ENCODE measurements at places on chromosomes 12 and 14.

GRCh38 chr12:24955389-24955788 lies 6.5 kb upstream of the BCAT1 start:
- no peak for DNase-seq

DNA sequence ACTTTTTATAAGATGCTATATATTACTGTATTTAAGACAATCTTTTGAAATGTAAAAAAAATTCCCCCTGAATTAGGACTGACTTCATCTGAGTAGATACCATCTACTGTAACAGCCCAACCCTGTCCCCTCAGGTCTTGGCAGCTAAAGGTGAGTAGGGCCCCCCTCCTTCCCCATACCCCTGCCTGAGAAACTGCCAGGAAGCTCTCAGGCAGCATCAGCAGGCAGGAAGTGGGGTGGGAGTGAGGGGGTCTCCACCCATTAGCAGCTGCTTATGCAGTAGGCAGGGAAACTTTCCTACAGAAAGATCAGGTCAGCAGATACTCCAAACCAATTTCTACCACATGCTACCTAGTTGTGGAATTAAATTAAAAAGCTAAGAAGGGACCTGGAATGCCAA lies 62.5 kb downstream of the PAX9 start:
- DNase-seq, result no peak

- no peak for DNase-seq
These were observed 91.3 kb downstream of the PHETA1 start for GRCh38 chr12:111277570-111277969.

- no peak for DNase-seq
These were observed 18.1 kb downstream of the FBXO21 start for GRCh38 chr12:117172168-117172567.

DNA sequence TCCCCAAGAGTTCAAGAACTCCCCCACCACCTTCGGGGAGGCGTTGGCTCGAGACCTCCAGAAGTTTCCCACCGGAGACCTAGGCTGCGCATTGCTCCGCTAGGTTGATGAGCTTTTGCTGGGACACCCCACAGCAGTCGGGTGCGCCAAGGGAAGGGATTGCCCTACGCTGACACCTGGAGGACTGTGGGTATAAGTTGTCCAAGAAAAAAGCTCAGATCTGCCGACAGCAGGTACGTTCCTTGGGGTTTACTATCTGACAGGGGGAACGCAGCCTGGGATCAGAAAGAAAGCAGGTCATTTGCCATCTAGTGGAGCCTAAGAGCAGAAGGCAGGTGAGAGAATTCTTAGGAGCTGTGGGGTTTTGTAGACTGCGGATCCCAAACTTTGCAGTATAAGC lies 98.8 kb downstream of the FRMD6 start:
- no peak for DNase-seq

DNA sequence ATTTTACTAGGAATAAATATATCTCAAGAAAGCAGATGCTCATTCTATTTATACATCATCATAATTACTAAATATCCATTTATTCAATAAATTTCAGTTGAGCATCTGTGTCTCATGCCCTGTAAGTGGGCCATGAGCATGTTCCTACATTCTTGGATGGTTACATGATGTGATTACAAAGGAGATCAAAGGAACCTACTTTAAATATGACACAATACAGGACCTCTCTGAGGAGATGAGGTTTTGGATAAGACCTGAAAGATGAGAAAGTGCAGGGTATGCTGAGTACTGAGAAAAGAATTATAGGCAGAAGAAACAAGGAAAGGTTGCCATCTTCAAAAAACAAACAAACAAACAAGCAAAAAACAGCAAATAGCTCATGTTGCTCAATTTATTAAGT lies 105.4 kb upstream of the CNTN1 start:
- DNase-seq, result no peak

- no peak for DNase-seq
These were observed 65.2 kb upstream of the DIO3 start for GRCh38 chr14:101495827-101496775.

GRCh38 chr12:18139989-18140596 lies 50.1 kb upstream of the RERGL start:
- DNase-seq, result no peak

- DNase-seq, result no peak
These were observed 844.6 kb downstream of the VRK1 start for GRCh38 chr14:97641827-97642226.

GRCh38 chr12:14769969-14770495 lies 33.2 kb downstream of the WBP11 start:
- DNase-seq, result peak; percentile 93

DNA sequence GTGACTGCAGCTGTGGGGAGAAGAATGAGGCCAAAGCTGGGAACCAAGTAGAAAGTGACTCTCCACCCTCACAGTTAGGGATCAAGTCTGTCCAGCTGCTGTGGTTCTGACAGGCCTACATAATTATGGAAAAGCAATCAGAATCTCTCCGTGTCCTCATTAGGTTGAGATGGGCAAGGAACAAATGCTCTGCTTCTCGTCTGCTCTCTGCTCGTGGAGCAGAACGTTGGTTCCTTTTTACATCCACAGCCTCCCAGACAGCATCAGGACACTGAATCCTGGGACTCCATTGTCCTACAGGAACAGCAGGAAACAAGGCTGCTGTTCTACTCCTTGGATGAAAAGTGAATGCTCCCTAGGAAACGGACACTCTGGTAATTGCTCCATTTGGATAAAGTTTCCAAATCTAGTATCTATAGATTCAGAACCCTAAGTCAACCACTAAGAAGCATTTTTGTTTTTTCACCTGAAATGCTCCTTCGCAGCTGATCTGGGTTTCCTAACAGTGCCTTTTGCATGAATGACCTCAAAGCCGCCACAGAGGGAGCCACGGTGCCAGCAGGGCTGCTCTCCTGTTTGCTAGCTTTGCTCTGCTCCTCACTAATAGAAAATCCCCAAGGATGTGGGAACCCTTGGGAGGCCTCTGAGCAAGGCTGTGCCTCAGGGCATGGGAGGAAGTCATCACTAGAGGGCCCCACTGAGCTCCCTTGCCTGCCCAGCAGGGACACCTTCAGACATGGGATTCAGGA lies 102.0 kb downstream of the EGLN3 start:
- DNase-seq, result peak; percentile 5

DNA sequence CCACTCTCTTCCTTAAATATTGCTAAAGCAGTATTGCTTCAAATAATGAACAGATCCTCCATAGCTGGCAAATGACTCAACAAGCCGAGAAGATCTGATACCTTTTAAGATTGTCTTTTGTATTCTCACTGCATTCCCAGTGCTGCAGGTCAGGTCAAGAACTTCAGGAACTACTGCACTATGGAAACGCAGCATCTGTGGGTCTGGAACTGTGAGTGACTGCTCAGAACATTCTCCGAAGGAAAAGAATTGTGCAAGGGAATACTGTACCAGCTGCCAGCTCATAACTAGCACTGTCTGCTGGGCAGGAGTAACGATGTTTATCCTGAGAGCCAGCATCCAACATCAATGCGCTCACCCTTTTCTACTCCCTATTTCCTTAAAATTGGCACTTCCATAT lies 348.0 kb upstream of the SOX5 start:
- DNase-seq, result no peak

DNA sequence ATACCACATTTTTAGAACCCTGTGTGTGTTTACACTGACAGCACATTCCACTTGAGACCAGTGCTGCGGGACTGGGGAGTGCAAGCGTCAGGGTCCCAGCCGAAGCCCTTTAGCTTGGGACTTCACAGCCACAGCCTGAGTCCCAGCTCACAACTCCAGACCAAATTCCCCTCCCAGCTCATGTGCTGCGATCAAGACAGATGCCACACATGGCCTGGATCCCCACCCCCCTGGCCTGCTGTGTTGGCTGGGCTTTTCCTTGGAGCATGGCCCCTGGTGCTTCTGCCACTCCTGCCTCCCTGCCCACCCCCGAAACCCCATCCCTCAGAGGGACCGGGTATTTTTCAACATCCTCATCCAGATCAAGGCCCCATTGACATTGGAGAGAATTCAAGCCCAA lies 63.7 kb downstream of the WDR20 start:
- DNase-seq, result no peak

- no peak for DNase-seq
These were observed 1455.6 kb upstream of the TMEM132C start for GRCh38 chr12:126811391-126811790.

- DNase-seq, result no peak
These were observed 25.5 kb downstream of the SLC25A3 start for GRCh38 chr12:98618952-98619351.

GRCh38 chr12:13372386-13372785 lies 175.9 kb downstream of the EMP1 start:
- DNase-seq, result no peak

DNA sequence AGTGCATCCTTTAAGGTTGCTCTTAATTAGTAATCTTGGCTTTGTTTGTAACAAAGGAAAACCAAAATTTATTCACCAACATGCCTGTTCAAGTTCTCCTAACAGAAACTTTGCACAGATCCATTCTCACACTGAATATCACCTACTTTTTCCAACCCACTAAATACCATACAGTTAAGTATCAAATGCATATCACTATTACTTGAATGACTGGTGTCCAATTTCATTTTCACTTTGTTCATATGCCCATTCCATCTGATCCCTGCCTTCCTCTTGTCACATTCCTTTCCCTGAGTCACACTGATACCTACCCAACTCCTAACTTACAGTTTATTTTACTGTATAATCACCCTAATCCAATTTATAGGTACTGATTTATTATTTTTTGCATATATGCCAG lies 286.4 kb downstream of the NELL2 start:
- DNase-seq, result no peak

- DNase-seq, result no peak
These were observed 163.1 kb downstream of the PHLDA1 start for GRCh38 chr12:75868501-75868900.

- no peak for DNase-seq
These were observed 1.1 kb downstream of the PPFIBP1 start for GRCh38 chr12:27524839-27525753.

GRCh38 chr12:111224186-111225066 lies 144.5 kb downstream of the PHETA1 start:
- no peak for DNase-seq

GRCh38 chr12:21819678-21820077 lies 45.2 kb upstream of the KCNJ8 start:
- no peak for DNase-seq

DNA sequence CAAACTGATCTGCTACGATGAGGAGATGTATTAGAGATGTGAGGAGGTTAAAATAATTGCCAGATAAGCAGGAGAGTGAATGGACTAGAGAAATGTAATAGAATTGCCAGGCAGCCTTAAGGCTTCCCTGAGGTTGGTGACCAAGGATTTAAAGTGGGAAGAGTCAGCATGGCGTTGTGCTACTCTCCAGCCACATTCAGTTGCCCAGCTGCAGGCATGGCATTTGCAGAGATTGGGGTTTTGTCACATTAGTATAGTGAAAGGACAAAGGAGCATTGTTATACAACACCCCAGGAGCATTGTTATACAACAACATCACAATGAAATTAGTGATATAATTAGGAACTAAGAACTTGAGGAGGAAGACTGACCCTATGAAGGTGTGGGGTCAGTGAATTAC lies 31.7 kb downstream of the MARK3 start:
- no peak for DNase-seq

- DNase-seq, result no peak
These were observed 1.8 kb downstream of the DCN start for GRCh38 chr12:91180582-91181395.

DNA sequence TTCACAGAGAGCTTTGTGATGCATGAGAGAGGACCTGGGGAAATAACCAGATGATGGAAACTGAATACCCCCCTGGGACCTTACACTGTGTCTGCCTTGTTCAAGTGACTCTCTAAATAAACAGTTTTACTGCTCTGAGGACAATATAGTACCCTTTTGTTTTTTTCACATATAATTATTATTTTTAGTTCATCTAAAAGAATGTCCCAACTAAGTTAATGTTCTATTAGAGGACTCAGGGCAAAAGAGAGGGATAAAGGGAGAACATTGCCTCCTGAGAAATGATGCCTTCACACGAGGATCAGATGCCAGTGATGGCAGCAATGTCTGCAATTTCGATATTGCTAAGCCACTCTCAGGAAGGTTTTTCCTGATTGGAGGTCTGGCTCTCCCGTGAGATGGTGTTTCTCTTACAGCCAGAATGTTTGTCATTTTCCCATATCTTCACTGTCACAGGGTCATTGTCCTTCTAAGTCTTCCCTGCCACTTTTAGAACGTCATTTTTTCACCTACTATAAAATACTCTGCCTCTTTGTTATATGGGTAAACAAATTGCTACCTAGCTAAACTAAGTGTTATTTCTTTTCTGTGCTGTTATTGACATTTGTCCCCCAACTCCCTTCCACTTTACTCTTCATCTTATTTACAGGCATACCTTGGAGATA lies 201.6 kb downstream of the RAD51B start:
- DNase-seq, result no peak

DNA sequence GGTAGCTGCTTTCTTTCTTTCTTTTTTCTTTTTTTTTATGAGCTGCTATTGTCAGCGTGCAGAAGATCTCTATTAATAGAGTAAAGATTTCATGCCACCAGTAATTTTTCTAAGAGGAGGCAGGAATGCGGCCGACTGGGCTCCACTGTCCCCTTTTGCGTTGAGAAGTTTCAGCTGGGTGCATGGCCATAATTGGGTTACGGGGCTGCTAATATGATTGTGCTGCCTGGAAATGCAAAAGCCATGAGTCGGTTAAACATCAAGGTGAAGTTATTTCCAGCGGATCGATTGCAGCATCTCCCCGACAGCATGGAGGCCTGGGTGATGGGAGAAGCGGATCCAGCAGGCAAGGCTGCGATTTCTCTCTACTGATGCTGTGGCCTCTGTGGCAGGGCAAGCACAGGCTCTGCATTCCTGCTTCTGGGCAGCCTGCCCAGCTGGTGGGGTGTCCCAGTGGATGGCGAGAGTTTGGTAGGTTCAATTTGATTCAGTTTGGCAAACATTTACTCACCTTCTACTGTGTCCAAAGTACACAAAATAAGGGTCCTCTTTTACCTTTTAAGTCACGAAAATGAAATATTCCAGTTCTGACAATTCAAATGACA lies 54.4 kb upstream of the PRMT8 start:
- DNase-seq, result no peak

GRCh38 chr12:88179436-88180014 lies 37.4 kb downstream of the TMTC3 start:
- DNase-seq, result no peak

DNA sequence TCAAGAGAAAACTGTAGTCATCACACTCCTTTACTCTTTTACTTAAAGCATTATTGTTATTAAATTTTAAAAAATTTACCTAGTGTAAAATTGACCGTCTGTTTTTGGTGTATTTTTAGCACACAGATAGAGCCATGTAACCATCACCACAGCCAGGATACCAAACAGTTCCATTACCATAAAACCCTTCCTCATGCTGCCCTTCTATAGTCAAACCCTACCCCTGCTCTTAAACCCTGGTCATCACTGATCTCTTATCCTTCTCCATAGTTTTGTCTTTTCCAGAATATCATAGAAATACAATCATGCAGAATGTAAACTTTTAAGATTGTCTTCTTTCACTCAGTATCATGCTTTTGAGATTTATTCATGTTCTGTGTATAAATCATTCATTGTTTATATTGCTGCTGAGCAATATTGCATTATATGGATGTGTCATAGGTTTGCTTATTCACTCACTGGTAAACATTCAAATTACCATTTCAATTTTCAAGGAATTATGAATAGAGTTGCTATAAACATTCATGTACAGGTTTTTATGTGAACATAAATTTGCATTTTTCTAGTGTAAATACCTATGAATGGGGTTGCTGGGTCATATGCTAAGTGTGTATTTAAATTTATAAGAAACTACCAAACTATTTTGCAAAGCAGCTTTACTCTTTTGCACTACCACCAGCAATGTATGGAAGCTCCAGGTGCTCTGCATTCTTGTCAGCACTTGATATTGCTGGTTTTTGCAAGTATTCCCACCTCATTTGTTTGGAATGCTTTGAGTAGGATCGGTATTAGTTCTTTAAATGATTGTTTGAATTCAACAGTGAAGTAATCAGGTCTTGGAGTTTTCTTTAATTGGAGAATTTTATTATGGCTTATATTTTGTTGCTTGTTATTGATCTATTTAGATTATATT lies 125.5 kb downstream of the LMNTD1 start:
- DNase-seq, result no peak

Measured in CD4-positive, alpha-beta T cell treated with Interleukin-12 subunit alpha and Interleukin-12 subunit beta, for 1 hour (primary cell).